ENCODE measurements at places on chromosomes 3 and 15. TPM values are rescaled to one million over a fixed set of nuclear protein-coding genes. Genes with fewer than 3 reads are reported as not detected.

Gene ANKRD63
- not detected for total RNA-seq

Gene ACAP2
- total RNA-seq, result 62.0 TPM

Gene FEZF2
- total RNA-seq, result not detected

Gene C3orf85
- total RNA-seq, result not detected

Gene MB21D2
- total RNA-seq, result 9.0 TPM

Gene FANCD2OS
- not detected for total RNA-seq

Gene DLG1
- total RNA-seq, result 71.4 TPM

Gene IMPG2
- 0.11 TPM for total RNA-seq

GRCh38 chr3:177739461-177739860 is 542.2 kb upstream of the TBL1XR1 start:
- no peak for DNase-seq

DNA sequence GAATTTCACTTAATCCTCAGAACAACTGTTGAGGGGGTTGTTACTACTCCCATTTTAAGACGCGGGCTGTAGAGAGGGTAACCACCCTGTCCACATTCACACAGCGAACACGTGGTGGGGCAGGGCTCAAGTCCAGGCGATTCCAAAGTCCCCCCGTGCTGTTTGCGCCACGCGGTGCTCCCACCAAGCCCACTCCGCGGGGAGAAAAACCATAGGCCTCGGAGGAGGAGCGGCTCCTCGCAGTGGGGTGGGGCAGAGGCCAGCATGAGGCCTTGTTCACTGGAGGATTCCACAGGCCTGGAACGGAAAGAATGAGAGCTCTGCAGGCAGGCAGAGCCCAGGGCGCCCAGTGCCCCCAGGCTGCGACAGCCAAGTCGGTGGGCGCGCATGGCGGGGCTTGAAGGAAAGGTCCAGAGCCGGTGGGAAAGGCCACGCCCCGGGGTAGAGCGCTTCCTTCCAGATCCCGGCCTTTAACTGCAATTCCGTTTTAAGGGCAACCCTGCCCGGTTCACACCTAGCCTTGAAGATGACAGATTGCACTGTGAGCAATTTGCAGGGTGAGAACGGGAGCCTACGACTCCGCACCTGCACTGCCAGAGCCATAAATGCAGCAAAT is 161.8 kb upstream of the TBL1XR1 start:
- peak; percentile 90 for DNase-seq

GRCh38 chr3:142580061-142580423 is 1.5 kb upstream of the ATR start:
- DNase-seq, result no peak

DNA sequence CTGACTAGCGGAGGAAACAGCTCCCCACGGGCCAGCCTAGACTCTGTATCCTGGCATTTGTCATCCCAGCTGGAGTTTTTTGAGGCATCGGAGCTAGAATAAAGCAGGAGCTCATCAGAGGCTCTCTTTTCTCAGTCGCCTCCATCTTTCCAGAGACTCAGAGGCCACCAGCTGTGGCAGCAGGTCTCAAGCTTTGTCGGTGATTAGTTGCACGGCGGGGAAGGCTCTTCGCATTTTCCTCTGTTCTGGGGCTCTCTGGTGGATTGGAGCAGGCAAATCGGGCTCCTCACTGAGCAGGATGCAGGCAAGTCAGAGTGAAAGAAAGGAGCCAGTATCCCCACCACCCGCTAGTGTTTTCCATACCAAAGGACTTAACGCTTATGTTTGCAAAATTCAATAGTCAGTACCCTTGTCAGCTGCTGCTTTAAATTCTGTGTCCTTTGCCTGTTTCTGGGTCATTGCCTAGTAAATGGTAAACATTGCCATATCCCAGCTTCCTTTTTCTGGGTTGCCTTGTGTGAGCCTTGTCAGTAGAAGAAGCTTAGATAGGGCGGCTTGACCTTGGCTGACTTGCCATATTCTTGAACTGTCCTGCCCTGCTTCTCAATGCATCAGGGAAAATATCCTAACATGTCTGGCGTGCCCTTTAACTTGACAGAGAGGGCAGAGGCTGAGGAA is 127.1 kb downstream of the PTPRG start:
- no peak for DNase-seq

DNA sequence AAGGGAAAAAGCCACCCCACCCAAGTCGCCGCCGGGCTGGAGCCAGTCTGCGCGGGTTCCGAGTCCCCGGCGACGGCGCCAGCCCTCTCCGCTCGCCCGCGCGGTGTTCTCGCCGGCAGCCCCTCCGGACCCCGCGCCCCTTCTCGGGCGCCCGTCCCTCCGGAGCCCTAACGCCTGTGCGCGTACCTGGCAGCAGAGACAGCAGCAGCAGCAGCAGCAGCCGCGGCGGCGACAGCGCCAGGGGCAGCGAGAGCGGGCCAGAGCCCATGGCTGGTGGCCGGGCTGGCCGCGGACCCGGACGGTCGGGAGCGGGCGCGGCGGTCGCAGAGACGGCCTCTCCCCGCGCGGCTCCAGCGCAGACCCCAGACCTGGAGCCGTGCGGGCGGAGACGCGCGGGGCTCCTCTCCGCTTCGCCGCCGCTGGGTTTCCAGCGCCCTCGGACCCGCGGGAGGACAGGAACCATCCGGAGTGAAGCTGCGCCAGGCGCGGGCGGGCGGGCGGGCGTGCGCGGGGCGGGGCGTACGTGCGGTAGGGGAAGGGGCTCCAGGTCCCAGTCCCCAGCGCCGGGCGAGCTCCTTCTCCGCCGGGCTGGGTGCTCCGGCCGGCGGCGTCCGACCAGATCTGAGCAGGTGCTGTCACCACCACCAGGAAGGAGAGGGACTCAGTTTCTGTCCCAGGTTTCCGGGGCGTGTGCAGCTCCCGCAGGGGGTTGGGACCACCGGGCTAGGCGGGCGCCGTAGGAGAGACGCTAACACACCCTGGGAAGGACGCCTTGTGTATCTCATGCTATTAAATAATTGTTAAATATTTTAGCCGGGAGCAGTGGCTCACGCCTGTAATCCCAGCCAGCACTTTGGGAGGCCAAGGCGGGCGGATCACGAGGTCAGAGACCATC is at the start of gene CHRNA3:
Gene CHRNA3 (minus strand): TSS at position 470 of the 895 bp plus-strand sequence. CDS start 202 bp downstream, at position 268.
- DNase-seq, result no peak

DNA sequence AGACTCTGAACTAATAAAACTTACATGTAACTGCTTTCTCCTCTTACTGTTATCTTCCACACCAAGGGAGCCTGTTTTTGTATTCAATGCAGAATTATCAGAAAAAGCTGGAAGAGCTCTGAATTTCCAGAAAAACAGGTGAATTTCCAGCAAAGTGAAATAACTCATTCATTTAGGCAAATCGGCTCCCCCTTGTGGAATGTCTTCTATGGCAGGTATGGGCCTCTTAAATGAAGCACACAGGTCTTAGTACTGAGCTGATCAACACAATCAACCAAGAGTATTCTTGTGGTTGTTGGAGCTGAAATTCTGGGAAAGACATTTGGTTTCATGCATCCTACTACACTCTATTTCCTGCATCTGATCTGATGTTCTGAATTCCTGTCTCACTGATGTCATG is 31.0 kb upstream of the PTPRG start:
- no peak for DNase-seq

DNA sequence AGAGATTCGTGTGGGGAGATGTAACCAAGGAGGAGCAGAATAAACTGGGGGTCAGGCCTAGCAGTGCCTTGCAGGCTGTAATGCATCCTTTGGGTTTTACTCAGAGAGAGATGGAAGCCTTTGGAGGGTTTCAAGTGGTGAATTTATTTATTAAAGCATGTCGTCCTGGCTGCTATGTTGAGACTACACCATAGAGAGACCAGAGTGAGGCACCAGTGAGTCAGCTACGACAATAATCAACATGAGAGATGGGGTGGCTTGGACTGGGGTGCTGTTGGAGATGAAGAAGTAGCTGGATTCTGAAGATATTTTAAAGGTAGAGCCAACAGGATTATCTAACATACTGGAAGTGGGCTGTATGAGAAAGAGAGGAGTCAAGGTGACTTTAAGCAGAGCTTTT is 335.3 kb upstream of the ARHGEF26 start:
- no peak for DNase-seq

DNA sequence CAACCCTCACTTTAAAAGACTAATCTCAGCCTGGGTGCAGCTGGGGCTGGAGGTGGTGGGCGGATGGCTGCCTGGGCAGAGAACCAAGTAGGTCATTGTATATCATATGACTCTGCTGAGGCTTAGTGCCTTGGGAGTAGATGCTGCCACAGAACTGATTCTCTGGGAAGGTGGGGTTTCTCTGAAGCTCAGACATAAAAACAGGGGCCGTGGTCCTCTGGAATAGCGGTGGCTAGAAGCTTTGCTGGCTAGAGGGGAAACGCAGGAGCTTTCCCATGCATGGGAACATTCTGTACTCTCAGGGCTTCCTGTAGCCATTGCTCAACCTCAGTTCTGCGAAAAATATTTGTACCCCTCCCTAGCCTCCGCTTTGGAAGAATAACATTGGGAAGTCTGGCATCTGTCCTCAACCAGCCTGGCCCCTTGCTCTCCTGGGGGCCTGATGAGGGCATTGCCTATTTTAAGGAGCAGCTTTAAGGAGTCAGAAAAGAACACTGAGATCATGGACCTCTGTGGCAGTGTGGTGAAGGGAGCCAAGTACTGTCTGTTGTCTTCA is 14.7 kb downstream of the TIMP4 start:
- DNase-seq, result peak; percentile 81

- no peak for DNase-seq
Measured at GRCh38 chr15:94259863-94260262, 28.5 kb downstream of the MCTP2 start.

DNA sequence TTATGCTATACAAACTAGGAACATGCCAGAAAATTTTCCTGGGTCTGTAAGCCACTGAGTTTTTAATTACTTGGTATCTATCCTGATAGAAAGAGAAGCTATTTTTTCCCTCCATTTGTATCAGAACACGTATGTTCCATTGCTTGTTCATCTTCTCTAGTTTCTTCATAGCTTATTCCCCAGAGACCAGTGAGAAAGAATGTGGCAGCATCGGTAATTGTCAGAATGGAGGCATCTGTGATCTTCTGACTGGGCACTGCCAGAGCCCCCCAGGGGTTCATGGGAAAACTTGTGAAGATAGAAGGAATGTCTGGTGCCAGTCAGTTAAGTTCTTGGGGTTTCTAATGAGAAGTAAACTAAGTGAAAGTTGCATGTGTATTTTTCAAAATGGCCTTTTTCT is 720.2 kb upstream of the GOLIM4 start:
- no peak for DNase-seq

- no peak for DNase-seq
Measured at GRCh38 chr15:37372064-37372463, 271.7 kb upstream of the MEIS2 start.

DNA sequence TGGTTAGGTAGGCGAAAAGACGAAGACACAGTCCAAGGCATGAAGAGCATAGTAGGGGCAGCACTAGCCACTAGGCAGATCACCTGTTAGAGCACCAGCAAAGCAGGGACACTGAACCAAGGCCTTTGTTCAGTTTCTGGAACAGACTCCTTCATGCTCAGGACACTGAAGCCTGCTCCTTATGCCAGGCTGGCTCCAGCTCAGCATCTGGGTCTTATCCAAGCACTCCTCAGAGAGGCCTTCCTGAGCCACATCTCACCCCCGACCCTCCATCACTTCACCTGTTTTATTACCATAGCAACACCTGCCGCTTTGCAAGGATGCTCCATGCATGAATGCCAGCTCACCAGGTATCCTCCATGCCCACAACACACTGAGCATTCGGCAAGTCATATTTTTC is 206.3 kb upstream of the CHRNA7 start:
- no peak for DNase-seq

- DNase-seq, result peak; percentile 91
Measured at GRCh38 chr3:45224824-45225464, 1.1 kb downstream of the TMEM158 start.

GRCh38 chr3:9749296-9749644 is 482 bp upstream of the OGG1 start:
- no peak for DNase-seq

DNA sequence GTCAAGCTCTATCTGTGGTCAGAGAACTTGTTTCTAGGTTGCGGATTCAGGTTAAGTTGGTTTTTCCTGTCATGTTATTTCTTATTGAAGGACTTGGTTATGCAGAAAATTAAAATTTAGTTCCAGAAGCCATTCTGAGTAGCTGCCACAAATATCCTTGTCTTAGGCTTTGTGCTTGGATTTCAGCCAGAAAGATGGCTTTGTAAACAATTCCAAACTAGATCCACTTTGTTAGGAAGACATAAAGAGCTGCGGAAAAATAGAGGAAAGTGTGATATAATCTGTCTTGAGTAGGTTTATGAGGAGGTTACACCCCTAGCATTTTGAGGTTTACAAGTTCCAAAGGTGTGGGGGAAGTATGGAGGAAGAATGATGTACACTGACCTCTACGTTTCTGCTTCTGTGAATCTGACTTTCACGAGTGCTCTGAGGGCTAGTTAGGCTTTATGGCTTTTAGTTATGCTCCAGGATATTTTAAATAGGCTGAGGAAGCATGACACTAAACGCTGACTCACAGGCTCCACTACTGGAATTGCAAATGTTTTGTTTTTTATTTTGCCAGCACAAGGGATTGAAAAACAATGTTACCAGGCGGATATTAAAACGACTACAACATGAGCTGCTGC is 46.3 kb upstream of the UTS2B start:
- DNase-seq, result peak; percentile 28

- DNase-seq, result no peak
Measured at GRCh38 chr3:130514681-130515080, 2.3 kb upstream of the COL6A6 start.

- no peak for DNase-seq
Measured at GRCh38 chr3:143207338-143207961, 87.9 kb downstream of the CHST2 start.

Data from lower leg skin (tissue), 4 donors.